ENCODE measurements at places on chromosomes 4 and X.

GRCh38 chrX:11543249-11543648 lies 122.5 kb downstream of the ARHGAP6 start:
- DNase-seq: no peak

DNA sequence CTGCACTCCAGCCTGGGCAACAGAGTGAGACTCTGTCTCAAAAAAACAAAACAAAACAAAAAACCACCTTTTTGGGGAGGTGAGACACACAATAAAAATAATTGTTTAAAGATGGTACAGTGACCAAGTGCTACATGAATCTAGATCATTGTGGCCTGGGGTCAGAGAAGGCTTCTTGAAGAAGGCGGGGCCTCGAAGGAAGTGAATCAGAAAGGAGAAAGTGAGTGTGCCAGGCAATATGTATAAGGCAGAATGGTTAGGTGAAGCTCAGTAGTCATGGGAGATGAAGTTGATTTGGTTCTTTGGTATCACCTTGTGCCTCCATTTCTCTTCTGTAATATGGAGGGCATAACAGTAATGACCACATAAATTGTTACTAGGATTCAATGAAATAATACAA lies 58.9 kb downstream of the DOCK11 start:
- no peak for DNase-seq

GRCh38 chr4:86461849-86462248 lies 102.0 kb upstream of the MAPK10 start:
- no peak for DNase-seq

DNA sequence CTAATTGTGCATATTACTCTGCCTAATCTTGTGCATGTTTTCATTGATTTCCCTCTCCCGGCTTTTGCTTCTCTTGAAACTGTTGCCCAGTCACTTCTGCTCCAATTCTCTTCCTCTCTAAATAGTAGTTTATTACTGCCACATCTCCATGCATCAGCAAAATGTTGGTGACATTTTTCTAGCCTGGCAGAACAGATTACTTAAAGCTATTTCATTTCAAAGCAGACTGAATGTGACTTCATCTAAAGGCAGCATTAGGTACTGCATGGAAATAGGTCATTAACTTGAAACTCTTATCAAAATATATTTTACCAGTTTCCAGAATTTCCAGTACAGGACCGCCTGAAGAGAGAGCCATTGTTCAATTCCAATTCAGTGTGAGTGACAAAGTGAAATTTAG lies 52.4 kb downstream of the HPGDS start:
- no peak for DNase-seq

GRCh38 chr4:23737571-23737970 lies 152.3 kb downstream of the PPARGC1A start:
- DNase-seq: no peak

DNA sequence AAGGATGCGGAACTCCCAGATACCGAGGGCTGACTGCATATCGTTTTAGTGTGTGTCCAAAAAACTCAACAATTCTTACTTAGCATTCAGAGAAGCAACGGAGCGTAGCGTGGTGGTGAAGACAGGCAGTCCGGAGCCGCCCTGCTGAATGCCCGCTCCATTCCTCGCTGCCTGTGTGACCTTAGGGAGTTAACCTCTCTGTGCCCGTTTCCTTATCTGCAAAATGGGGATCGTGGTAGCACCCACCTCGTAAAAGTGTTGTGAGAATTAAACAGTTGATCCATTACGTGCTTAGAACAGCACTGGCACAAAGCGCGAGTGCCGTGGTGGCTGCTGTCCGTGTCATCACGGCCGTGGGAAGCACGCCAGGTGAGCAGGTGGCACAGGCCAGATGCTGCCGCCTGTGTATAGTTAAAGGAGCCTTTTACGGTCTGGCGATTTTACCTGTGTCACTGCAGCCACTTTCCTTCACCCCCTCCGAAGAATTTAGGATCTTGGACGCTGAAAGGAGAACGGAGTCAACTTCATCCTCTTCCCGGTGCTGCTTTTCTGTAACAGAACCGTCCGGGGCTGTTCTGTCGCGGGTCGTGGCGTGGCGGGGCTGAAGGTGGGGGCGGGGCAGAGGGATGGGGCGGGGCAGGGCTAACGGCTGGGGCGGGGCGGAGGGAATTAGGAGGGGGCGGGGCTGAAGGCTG lies 885 bp downstream of the CCDC110 start:
- no peak for DNase-seq

- no peak for DNase-seq
Measured at GRCh38 chr4:172698256-172698655, 470.4 kb upstream of the GALNT7 start.

DNA sequence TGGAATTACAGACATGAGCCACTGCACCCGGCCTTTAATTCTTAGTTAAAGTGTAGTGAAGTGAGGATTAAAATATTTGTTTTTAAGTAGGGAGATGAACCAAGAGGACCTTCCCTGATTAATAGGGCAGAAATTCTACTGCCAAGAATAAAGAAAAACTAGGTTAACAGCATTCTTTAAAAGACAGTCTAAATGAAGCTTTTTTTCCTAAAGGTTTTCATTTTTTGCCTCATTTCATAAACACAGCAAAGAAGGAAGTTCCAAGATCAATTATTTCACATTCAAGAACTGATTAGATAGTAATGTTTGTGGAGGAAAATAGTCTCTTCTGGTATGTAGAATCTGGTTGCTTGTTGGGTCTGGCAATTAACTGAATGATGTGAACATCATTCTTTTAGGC lies 112.1 kb upstream of the ARSJ start:
- no peak for DNase-seq

Data from dermis microvascular lymphatic vessel endothelial cell (primary cell).